ENCODE measurements at places on chromosomes 7 and 10.
A peak's percentile ranks its signal among the peaks of the same experiment; 100 is the strongest.

DNA sequence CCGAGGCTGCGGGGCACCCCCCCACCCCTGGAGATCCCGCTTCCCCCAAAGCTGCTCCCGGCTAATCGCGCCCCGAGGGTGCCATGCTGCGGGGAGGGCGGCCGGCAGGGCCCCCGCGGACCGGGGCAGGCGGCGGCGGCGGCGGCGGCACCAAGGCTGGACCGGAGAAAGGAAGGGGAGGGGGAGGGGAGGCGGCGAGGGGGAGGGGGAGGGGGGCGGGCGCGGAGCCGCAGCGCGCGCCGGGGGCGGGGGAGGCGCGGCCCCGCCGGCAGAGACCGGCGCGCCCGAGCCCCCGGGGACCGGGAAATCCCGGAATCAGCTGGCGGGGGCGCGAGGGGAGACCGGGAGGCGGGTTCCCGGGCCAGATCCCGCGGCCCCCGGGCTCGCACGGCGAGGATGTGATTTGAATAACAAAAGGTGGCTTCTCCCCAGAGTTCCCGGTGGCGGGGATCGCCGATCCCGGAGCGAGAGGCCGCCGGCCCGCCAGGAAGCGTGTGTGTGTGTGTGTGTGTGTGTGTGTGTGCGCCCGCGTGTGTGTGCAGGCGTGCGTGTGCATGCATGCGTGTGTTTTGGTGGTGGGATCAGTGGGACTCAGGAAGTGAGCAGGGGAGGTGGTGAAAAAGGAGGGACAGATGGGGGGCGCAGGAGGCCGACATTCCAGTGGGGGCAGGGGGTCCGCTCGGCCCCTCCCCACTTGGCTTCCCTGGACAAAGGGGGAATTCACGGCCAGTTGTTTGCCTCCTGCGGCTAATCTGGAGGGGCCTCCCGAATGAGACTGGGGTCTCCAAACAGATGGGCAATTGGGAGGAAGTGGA, 99.5 kb downstream of the HIP1 start:
- peak; percentile 15 for DNase-seq

GRCh38 chr7:2637505-2638223, 5.9 kb downstream of the TTYH3 start:
- no peak for DNase-seq

DNA sequence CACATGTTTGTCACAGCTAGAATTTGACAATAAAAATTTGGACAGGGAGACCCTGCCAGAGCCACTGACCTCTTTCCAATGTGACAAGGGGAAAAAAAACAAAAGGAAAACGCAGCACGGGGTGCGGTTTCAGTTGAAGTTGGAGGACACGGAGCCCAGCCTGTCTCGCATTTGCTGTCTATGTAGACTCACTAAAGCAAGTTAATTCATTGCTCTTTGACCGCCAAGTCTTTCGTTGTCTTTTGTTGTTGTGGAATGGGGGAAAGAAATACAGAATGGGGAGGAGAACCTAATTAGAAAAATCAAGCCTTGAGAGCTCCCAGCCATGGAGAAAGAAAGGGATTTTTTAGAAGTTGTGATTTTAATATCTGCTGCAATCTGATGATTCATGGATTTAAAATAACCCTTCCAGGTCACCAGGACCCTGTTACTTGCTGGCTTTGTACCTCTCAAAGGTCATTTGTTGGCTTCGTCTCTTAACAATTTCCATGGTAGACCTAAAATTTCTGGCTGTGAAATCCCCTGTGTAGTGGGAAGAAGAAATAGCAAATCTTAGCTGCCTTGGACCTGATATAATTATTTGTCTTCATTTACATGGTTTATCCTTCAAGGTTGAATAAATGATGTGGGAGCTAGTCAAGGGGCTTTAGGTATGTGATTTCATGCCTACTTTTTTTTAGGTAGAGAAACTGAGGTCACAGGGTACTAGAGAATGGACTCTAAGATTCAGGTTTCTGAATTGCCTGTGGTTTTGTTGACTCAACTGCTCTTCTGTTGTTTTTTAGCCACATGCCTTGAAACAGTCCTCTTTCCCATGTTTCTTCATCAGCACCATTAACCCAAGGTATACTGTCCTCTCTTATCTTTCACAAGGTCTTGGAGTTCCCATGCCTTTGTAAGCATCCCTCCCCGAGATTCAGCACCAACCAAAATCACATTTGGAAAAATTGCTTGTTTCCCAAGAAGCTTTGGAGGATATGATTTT, 78.7 kb downstream of the TCF7L2 start:
- no peak for DNase-seq

GRCh38 chr10:101829561-101830315, 11.5 kb upstream of the OGA start:
- no peak for DNase-seq

GRCh38 chr10:18793951-18794350, 134.7 kb downstream of the ARL5B start:
- DNase-seq, result no peak

- DNase-seq, result peak; percentile 48
Measured at GRCh38 chr7:45710271-45711160, 136.3 kb downstream of the ADCY1 start.

DNA sequence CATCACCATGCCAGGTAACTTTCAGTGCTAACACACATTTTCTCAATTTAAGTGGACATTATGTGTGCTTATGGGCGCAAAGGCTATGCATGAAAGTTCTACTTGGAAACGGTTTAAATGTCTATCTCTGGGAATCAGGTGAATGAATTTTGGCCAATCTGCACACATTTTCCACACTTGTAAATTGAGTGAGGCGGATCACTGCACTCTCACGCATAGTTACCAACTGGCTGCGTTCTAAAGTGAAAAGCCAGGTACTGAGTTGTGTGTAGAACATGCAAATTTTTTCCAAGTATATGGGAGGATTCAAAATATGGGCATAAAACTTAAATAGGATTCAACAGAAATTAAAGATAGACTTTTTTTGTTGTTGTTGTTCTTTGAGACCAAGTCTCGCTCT, 323.7 kb downstream of the RNLS start:
- no peak for DNase-seq

DNA sequence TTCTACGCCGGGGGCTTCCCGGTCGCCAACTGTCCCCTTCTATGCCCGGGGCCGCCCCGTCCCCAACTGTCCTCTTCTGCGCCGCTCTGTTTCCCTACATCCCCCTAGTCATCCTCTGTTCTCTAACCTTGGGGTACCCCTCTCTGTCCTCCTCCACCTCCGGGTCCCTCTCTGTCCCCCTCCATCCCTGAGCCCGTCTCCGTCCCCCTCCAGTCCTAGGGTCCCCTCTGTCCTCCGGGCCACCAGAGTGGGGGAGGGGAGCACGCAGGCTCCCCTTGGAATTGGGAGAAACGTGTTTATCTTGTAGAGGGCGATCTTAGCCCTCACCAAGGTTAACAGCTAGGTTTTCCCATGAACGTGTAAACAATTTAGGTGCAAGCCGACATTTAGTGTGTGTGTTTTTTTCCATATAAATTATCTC, 852 bp upstream of the KLF6 start:
- DNase-seq, result peak; percentile 86

- DNase-seq, result no peak
Measured at GRCh38 chr10:28331066-28331465, 28.2 kb upstream of the MPP7 start.

DNA sequence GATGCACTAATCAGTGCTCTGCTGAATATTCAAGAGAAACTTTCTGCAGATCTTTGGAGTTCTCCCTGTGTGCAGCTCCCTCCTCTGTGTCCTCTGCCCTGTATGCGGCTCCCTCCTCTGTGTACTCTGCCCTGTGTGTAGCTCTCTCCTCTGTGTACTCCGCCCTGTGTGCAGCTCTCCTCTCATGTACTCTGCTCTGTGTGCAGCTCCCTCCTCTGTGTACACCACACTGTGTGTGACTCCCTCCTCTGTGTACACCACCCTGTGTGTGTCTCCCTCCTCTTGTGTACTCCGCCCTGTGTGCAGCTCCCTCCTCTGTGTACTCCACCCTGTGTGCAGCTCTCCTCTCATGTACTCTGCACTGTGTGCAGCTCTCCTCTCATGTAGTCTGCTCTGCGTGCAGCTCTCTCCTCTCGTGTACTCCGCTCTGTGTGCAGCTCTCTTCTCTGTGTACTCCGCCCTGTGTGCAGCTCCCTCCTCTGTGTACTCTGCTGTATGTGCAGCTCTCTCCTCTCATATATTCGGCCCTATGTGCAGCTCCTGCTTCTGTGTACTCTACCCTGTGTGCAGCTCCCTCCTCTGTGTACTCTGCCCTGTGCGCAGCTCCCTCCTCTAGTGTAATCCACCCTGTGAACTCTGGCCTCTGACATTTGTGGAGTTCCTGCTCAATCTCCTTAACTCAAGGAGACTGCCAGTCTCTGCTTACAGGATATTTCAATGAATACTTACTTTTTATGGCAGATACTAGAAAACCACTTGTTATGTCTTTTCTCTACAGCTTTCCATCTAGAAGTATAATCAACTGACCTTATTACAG, 280.4 kb downstream of the GLRX3 start:
- no peak for DNase-seq

DNA sequence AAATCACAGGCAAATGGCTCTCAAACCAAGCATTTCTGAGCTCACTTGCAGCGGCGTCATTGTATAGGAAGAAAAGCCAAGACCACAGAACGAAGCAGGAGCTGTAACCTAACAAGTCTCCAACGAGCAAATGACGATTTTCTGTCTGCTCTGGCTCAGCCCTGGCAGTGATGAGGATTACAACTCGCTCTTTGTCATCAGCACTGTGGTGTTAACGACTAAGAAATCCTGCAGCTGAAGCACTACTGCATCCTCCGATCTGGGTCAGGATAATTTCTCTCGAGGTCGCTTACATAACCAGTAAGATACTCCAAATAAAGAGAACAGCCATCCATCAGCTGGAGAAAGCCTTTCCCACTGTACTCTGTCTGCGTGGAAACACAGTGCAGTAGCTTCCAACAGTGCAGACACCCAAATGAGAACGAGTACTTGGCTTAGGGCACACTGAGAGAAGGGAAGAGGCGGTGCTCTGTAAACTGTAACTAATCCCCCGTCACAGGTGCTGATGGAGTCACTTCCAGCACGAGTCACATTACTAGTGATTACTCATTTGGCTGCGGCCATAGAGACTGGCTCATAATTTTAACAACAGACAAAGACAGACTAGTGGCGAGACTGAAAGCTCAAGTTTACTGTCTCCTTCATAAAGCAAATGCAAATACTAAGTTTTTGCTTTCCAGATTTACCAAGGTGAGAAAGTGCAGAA, 135.8 kb downstream of the NRBF2 start:
- DNase-seq, result peak; percentile 86

- DNase-seq, result no peak
Measured at GRCh38 chr10:79203833-79204232, 135.1 kb downstream of the ZMIZ1 start.

DNA sequence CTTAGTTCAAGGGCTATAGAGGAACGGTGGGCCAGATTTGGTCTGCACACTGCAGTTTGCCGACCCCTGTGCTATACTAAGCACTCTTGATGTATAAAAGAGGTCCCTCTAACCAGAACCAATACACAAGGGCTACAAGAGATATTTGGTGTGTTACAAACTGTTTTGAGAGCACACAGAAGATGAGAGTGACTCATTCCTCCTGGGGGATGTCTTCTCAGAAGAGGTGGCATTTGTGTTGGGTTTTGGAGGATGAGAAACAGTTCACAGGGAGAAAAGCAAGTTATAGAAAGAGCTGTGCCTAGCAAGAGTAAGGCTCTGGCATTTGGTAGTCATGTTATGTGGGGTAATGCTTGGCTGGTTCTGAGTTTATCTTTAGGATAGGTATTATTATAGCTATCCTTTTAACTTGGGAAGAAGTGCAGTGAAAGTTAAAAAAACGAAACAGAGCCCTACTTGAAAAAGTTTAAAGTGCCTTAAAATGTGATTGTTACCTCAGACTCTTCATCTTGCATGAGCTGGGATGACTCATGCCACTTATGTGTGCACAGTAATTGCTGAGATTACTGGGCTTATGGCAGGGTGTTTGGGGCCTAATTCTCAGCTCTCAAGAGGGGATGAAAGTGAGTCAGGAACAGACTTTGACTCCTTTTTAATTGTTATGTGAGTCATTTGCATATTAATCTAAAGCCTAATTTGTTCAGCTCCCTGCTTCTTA, 160.4 kb downstream of the KIF20B start:
- no peak for DNase-seq

GRCh38 chr10:34116681-34117271, 698.3 kb downstream of the PARD3 start:
- no peak for DNase-seq

DNA sequence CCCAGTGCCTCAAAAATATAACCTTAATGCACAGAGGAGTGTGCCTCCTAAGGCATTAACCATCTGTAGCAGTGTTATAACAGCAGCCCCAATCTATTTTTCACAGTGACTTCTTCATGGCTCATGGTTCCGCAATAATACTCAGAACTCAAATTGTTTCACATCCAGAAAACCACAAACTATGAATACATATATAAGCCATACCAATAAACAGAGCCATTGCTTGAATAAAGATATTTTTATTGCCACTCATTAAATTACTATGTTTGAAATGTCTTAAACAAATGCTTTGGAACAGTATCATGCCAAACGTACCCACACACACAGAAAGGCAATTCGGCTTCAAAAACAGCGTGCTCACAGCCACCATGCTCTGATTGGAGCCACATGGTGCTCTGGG, 629.3 kb upstream of the NRP1 start:
- no peak for DNase-seq

DNA sequence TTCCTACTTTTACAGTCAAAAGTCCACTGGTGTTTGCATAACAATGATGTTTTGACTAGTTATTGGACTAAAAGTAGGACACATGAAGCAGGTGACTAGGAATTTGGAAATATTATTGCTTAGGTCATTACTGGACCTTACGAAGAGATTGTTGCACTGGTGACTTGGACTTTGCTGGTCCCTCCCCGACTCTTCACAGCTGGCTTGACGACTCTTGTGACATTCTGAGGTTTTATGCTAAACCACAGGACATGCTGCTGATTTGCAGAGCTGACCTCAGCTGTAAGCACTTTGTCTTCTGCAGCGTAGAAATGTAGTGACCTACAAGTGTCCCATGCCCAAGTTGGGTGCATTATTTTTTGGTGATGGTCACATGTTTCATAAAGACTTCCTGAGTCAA, 21.9 kb downstream of the PCBD1 start:
- DNase-seq, result no peak

- DNase-seq, result no peak
Measured at GRCh38 chr10:91247360-91248111, 27.1 kb downstream of the PCGF5 start.

GRCh38 chr10:93299606-93300287, 182.4 kb downstream of the MYOF start:
- DNase-seq, result no peak

All from stimulated activated effector memory CD8-positive, alpha-beta T cell treated with anti-CD3 and anti-CD28 coated beads, Interleukin-12 subunit alpha, Interleukin-12 subunit beta, amount 100 ng/mL, for 72 hours (primary cell).